ENCODE measurements at places on chromosomes 1 and 21. TPM values are rescaled to one million over a fixed set of nuclear protein-coding genes. Genes with fewer than 3 reads are reported as not detected.

OR10J1 gene
- total RNA-seq: not detected

CLIC6 gene
- total RNA-seq: 42.6 TPM

GRCh38 chr1:227192163-227192562 is 126.1 kb downstream of the CDC42BPA start:
- H3K4me3 ChIP-seq: no peak overlapping the region
- no peaks in the 10 kb centered on the region for H3K4me1 ChIP-seq
- DNase-seq: no peak
- H3K27ac ChIP-seq: no peak overlapping the region
- H3K36me3 ChIP-seq: no peaks in the 10 kb centered on the region

DNA sequence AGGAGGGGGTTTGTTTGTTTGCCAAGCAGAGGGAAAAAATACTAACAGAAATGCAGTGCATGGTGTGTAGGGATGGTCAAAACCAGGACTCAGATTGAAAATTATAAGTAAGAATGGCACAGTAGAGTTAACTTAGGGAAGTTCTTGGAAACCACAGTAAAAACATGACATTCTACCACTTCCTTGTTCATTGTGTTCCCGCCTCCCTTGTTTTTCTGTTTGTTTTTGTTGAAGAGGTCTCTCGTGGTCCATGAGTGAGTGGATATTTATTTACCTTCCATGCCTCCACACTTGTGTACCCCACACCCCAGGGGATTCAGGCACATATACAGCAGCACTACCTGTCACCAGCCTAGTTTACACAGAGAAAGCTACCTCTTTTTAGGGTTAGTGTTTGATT is 69.6 kb downstream of the OLFML2B start:
- peaks cover 7% of the 10 kb centered on the region for H3K36me3 ChIP-seq
- H3K27ac ChIP-seq: no peak overlapping the region
- no peaks in the 10 kb centered on the region for H3K4me1 ChIP-seq
- no peak for DNase-seq

- no peaks in the 10 kb centered on the region for H3K4me1 ChIP-seq
- no peaks in the 10 kb centered on the region for H3K27me3 ChIP-seq
- DNase-seq: no peak
- no peak overlapping the region for H3K27ac ChIP-seq
- no peaks in the 10 kb centered on the region for H3K36me3 ChIP-seq
These were observed 19.5 kb downstream of the PDE9A start for GRCh38 chr21:42672699-42673458.

- peaks cover 52% of the 10 kb centered on the region for H3K4me1 ChIP-seq
- H3K36me3 ChIP-seq: no peaks in the 10 kb centered on the region
- H3K4me3 ChIP-seq: no peak overlapping the region
- no peaks in the 10 kb centered on the region for H3K27me3 ChIP-seq
- DNase-seq: no peak
- peak overlapping the region; percentile 9 for H3K27ac ChIP-seq
These were observed 98.6 kb upstream of the JUN start for GRCh38 chr1:58882322-58882948.

DNA sequence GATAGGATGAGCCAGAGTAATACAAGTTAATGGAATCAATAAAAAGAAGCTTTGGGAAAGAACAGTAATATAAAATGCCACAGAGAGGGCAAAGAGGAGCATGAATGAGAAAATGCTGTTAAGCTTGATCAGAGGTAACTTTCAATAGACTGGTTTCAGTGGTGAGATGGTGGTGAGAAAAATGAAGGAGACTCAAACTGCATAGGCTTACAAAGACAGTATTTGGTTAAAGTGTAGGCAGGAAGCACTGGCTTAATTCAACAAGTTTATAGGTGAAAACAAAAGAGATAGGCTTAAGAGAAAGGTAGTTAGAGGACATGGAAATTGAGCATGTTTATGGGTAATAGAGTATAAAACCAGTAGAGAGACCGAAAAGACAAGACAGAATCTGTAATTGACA is 298.6 kb upstream of the ADAMTS5 start:
- no peak overlapping the region for H3K27ac ChIP-seq
- no peak overlapping the region for H3K4me3 ChIP-seq
- DNase-seq: no peak
- H3K4me1 ChIP-seq: no peaks in the 10 kb centered on the region
- H3K36me3 ChIP-seq: no peaks in the 10 kb centered on the region
- H3K27me3 ChIP-seq: no peaks in the 10 kb centered on the region

DNA sequence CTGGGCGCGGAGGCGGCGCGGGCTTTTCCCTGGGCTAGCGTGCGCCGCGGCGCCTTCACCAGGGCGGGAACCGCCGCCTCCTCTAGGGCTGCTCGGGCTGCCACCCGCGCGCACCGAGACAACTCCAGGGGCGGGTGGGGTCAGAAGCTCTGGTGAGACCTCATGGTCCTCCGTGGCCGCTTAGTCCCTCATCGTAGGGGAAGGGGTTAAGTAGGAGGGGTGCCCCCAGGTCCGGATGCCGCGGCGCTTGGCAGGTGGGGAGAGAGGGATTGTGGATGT is 559 bp downstream of the SERTAD4 start:
- H3K27me3 ChIP-seq: no peaks in the 10 kb centered on the region
- no peaks in the 10 kb centered on the region for H3K36me3 ChIP-seq
- peak overlapping the region; percentile 70 for H3K4me3 ChIP-seq
- H3K27ac ChIP-seq: peak overlapping the region; percentile 79
- DNase-seq: no peak

- no peaks in the 10 kb centered on the region for H3K36me3 ChIP-seq
- peaks cover 19% of the 10 kb centered on the region for H3K4me1 ChIP-seq
- no peak overlapping the region for H3K4me3 ChIP-seq
- H3K27ac ChIP-seq: no peak overlapping the region
- no peak for DNase-seq
These were observed 10.6 kb downstream of the FCMR start for GRCh38 chr1:206911064-206911663.

GRCh38 chr1:94531664-94532063 is 9.9 kb downstream of the F3 start:
- peaks cover 3% of the 10 kb centered on the region for H3K4me1 ChIP-seq
- H3K27me3 ChIP-seq: no peaks in the 10 kb centered on the region
- no peak overlapping the region for H3K27ac ChIP-seq
- DNase-seq: no peak
- no peaks in the 10 kb centered on the region for H3K36me3 ChIP-seq

- no peak overlapping the region for H3K4me3 ChIP-seq
- DNase-seq: no peak
- no peaks in the 10 kb centered on the region for H3K36me3 ChIP-seq
- H3K27ac ChIP-seq: no peak overlapping the region
- H3K4me1 ChIP-seq: no peaks in the 10 kb centered on the region
These were observed 147.3 kb downstream of the HS2ST1 start for GRCh38 chr1:87061742-87062156.

DNA sequence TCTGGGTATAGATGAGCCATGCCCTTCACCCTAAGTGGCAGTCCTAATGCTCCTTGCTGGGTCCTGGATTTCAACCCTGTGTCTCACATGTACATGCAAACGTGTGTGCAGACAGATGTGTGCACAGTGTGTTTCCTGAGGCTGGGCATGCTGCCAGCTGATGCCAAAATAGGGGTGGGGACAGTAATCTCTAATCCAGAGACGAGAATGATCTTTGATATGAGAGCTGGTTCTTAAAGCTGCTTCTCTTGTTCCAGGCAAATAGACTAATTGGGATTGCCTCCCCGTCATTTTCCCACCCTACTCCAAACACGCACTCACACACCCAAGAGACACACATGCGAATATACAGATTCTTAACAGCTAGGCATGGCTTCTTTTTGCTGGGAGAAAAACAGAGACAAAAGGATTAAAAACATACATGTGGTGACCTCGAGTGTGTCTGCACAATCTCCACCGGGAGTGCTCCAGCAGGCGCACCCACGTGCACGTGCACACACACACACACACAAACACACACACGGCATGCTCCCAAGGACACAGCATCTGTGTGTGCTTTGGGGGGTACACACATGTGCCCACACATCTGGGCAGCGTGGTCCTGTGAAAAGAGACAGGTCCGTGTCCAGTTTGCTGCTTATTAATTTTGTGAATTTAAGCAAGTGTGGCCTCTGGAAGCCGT is 102.1 kb upstream of the ZBTB40 start:
- no peaks in the 10 kb centered on the region for H3K36me3 ChIP-seq
- peaks cover 13% of the 10 kb centered on the region for H3K27me3 ChIP-seq
- H3K4me3 ChIP-seq: no peak overlapping the region
- no peak overlapping the region for H3K27ac ChIP-seq
- DNase-seq: no peak
